GM10248 (cell line): ENCODE measurements at places on chromosomes 7 and 10.

DNA sequence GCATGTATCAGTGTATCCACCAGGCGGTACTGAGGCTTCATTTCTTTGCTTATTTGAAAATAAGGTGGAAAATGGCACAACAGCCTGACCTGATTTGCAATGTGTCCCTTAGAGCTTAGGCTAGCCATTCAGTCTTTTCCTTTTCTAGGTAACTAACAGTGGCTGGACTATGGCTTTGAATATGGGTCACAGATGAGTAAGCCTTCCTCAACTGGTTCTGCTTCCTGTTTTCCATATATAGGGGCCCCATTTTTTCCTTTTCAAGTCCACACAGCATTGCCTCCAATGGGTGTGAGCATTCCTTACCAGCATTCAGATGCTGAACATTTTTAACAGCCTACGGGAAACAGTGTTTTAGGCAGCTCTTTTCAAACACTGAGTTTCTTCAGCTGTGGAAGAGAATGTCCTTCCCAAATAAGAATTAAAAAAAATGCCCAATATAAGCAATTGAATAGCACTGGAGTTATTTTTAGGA, 3.9 kb upstream of the ITGB1 start:
- no peak for DNase-seq

DNA sequence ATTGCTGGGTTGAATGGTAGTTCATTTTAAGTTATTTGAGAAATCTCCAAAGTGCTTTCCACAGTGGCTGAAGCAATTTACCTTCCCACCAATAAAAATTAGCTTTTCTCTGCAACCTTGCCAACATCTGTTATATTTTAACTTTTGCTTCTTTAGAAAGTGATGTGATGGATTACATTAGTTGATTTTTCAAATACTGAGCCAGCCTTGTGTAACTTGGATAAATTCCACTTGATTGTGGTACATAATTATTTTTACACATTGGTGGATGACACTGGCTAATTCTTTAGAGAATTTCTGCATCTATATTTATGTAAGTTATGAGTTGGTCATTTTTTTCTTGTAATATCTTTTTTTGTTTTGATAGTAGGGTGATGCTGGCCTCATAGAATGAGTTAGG, 634.1 kb downstream of the GALNT17 start:
- DNase-seq, result no peak

DNA sequence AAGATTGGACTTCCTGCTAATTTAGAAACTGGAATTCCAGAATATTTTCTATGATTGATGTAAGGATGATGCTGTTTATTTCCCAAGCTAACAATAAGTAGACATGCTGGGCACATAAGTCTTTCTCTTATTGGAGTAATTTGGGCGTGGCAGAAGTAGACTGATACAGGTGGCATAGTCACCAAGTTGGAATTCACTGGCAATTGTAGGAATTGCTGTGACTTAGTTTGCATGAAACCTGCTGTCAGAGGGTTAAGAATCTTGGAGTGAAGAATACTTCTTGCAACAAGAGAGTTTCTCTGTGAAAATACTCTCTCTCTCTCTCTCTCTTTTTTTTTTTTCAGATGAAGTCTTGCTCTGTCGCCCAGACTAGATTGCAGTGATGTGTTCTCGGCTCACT, 569.7 kb downstream of the REEP3 start:
- no peak for DNase-seq

DNA sequence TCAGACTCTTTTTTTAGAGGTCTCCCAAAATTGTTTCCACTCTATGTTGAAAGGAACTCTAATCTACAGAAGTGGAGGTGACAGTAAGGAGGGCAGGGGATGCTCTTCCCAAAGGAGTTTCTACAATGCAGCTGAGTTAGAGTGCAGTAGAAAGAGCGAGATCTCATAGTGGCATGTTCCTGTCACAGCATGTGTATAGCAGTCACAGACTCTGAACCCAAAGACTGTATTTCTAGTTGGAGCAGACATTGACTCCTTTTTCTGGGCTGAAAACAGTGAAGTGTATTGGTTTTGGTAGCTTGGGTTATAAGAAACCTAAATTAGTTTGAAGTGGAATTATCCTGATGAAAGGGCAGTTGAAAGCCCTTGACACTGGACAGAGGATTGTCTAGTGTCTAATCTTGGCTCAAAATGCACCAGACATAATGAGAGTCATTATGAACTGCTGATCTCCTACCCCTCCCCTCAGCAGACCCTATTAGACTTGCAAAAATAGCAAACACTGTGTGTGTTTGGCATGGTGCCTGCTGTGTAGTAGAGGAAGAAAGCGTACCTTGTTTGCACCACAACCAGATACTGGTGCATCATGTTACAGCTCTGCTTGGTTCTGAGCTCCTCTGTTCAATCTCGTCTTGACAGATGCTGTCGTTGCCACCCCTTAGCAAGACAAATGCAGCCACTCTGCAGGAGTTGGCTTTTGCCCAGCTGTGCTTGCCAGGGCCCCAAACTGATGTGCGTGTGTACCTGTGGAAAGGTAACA, 336.0 kb downstream of the AUTS2 start:
- no peak for DNase-seq

DNA sequence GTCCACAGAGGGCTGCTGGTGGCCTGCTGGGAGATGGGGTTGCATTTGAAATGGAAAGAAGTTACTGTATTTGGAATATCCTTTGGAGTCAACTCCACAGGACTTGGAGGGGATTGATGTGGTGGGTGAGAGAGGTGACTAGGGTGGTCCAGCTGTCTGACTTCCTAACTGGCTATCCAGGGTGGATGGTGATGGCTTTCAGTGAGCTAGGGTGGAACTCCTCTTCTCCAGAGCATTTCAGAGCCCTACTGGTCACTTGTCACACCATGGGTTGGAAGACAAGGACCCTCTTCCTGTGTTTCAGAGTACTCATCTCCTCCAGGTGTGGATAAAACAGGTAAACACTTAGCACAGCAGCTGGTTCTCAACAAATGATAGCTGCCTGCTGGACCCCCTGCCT, 3.3 kb upstream of the ADAMTS14 start:
- DNase-seq, result no peak

- no peak for DNase-seq
These were observed 10.8 kb downstream of the STAMBPL1 start for GRCh38 chr10:88890681-88891381.

DNA sequence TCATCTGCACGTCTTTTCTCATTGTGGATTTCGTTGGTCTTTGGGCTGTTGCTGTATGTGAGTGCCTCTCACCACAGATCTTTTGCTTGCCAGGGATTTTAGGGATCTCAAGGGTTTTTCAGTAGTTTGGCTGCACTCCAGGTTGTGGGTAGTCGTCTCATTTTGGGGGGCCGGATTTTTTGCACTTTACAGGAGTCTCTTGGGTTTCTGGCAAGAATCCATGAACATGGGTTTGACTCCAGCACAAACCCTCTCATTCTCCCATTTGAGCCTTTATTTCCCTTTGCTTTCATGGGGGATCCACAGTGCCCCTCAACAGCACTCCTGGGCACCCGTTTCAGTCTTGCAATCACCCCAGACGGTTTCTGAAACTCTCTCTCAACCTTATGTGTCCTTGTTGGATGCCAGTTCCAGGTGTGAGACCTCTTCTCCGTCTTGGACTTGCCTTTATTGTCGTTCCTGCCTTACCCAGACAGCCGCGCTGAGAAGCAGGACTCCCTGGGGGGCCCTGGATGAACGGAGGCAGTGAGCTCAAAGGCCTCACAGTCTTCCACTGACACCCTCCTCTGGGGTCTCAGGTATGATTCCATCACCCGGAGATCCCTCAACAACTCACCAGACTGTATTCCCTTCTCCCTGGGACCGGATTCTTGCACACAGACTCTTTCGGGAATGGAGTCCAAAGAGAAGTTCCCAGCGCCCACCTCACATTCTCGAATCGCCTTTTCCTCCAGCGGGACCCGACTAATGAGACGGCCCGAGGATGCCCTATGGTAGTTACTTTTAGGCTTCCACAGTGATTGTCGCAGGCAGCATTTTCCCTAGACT, 18.8 kb upstream of the ZNF273 start:
- no peak for DNase-seq

DNA sequence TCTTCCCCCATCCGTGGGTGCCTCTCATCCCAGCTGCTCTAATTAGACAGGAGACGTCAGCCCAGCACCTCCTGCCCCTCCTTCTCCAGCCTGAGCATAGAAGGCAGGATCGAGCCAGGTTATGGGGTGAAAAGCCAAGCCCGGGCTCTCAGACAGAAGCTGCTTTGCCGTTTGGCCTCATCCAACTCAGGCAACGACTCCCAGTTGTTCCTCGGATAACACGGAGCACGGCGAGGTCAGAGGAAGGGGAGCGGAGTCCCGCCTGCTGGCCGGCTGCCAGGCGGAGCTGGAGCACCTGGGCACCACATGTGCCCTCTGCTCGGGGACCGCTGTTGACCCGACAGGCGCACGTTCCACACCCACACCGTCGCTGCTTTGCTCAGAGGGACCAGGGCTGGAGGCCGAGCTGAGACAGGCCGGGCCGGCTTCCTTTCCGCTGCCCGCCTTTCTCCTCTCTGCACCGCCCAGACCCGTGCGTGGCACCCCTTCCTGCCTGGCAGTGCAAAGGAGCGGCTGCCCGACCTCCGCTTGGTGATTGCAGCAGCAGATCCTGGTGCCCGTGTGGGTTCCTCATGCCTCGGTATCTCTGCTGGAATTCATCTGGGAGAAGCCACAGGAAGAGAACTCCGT, 21.6 kb upstream of the UNCX start:
- no peak for DNase-seq

GRCh38 chr10:30029164-30029871, 30.1 kb downstream of the JCAD start:
- no peak for DNase-seq

DNA sequence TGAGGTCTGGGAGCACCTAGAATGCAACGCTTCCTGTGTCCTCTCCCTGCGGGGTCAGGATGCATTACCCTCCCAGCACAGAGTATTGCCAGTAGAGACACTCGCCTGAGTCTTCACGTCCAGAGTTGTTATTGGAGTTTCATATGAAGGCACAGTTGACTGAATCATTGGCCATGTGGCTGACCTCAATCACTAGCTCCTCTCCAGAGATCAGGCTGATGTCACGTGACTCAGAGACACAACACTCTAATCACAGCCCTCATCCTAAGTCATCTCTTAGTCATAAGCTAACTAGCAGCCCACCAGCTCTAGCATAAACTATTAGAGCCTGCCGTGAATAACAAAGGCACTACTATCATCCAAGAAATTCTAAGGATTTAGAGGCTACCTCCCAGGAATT, 107.8 kb downstream of the HECW1 start:
- no peak for DNase-seq

- no peak for DNase-seq
These were observed 179.9 kb downstream of the PTPRN2 start for GRCh38 chr7:158407581-158408317.

DNA sequence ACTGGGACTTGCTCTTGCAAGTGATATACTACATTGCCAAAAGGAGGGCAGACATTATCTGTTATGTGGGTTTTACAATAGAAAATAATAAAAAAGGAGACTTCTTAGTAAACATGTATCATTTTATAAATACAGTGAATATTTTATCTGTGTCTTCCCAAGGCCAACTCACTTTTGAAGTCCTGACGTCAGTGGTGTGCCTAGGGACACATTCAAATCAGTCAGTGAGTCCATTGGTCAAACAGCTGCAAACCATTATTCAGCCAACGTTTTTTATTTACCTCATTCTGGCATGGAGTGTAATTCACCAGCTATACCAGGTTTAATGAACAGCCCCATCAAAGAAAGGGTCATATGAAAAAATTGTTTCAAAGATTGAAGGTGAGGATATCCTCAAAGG, 263.7 kb downstream of the IPMK start:
- DNase-seq, result no peak

DNA sequence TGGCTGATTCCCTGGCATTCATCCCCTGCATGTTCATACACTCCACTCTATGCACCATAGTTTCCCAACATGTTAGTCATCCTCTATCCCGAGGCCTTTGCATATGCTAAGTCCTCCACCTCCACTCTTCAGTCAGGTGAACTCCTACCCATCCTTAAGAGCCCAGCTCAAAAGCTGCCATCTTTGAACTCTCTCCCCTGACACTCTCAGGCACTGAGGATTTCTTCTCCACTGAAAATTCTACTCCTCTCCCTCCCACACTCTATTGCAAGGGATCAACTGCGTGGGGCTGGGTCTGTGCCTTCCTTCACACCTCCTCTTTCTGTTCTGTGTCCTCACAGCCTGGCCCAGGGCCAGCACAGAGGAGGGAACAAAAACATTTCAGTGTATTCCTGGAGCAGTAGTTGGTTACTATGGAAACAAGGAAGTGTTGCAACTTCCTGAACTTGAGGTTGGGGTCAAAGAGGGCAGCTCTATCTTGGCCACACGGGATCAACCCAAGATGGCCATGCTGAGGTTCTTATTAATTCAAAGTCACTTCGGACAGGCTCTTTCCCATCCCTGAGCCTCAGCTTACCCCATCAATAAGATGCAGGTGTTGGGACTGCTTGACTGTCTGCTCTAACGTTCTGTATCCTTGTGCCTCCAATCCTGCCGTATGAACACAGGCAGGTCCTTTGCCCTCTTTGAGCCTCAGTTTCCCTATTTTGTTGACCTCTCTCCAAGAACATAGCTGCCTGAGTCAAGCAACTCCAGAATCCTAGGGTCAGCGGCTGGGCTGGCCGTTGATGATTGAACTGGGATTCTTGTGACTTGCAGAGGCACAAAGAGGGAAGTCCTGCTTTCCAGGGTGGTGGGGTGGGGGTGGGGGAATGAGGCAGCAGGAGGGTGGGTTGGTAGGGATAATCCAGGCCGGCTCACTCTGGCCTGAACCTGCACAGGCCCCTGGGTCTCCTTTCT, 15.5 kb downstream of the ZMIZ1 start:
- no peak for DNase-seq

DNA sequence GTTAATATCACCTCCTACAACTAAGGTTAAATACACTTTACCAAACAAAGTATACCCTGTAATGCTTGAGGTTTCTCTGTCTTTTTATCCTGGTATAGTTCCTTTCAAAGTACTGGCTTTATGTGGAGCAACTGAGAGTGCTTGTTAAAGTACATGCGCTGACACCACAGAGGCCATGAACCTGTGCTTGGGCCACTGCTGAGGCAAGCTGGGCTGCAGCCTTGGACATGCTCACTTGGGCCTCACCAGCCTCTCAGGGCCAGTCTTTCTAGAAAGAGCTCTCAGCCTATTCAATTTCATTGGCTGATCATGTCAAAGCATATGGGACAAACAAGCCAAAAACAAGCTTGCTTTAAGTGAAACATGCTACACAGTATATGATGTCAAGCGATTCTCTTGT, 126.1 kb upstream of the DNAJB12 start:
- DNase-seq, result no peak

DNA sequence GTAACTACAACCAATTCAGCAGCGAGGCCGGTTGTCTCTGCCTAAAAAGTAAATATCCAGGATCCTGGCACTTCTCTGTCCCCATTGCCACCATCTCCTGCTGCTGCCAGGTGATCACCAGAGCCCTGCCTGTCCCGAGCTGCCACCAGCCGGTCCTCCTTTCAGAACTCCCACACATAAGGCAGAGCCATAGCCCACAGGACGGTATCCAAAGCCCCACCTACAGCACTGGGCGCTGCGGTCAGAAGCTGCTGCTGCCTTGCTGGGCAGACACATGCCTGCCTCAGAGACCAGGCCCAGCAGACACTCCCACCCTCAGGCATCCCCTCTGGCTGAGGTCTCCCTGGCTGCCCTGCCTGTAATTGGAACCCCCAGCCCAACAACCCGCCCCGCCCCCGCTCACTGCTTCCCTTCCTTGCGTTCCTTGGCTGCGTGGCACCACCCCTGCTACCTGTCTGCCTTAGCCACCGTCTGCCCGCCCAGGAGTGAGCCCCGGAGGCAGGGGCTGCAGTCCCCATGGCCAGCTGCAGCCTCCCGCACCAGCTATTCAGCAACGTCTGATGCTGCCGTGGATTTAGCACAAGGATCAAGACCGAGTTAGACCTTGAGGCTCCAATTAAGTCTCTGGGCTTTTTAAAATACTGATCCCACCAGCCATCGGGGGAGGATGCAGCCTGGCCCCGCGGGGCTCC, 100.7 kb downstream of the CYTH3 start:
- DNase-seq, result no peak
